Activated CD4-positive, alpha-beta T cell treated with anti-CD3 and anti-CD28 coated beads, Interleukin-2, amount 10 ng/mL, durations not matched to agents 7 days and 5 days (primary cell): ENCODE measurements at places on chromosomes 6 and 20.

- no peak for DNase-seq
Measured at GRCh38 chr20:19284400-19285178, 72.1 kb downstream of the SLC24A3 start.

DNA sequence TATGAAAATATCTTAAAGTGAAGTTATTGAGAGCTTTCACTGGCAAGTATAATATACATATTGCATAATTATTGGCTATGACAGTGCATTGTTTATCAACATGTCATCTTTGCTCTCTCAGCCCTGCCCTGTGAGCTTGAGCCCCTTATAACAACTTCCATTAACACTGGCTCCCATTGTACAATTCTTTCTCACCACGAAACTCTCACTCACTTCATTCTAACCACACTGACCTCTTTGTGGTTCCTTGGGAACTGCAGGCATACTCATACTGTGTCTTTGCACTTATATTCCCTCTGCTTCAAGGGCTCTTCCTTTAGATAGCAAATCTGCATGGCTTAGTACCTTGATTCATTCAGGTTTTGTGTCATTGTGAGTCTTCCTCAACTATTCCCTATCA lies 411.8 kb downstream of the CDKAL1 start:
- no peak for DNase-seq

- DNase-seq: peak; percentile 85
Measured at GRCh38 chr6:31737991-31738979, 1.5 kb upstream of the MSH5 start.

- DNase-seq: no peak
Measured at GRCh38 chr6:111239461-111239860, 152.2 kb downstream of the SLC16A10 start.

DNA sequence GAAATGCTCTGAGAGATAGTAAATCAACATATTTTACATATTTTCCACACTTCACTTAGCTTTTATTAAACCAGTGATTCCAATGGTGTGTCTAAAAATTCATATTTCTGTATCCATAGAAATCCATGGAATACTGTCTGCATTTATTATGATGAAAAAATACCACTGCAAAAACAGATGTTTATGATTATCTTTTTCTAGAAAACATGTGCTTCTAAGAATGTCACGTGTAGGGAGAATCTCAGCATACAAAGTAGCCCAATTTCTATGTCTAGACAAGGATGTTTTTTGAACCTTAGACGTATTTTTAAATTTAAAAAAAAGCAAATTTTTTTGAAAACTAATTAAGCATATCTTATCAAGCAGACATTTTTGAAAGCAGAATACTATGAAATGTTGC lies 622.4 kb downstream of the TENT5A start:
- no peak for DNase-seq

- no peak for DNase-seq
Measured at GRCh38 chr6:158608221-158608620, 36.3 kb downstream of the DYNLT1 start.

GRCh38 chr6:4359108-4359730 lies 223.8 kb upstream of the ECI2 start:
- DNase-seq: no peak

DNA sequence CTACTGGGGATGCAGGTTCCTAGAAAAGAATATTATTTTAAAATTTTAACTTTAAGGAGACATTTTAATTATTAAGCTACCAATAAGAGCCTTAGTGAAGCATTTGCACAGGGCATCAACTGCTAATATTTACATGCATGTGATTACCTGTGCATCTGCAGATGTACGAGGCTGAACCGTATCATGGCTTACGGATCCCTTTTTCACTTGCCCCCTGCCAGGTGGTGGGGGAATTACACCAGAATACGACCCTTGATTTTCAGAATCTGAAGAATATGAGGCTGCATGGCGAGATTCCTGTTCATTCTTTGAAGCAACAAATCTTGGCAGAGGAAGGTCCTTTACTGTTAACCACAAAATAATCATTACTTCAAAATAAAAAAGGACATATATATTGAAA lies 42.7 kb downstream of the REPS1 start:
- DNase-seq: no peak

DNA sequence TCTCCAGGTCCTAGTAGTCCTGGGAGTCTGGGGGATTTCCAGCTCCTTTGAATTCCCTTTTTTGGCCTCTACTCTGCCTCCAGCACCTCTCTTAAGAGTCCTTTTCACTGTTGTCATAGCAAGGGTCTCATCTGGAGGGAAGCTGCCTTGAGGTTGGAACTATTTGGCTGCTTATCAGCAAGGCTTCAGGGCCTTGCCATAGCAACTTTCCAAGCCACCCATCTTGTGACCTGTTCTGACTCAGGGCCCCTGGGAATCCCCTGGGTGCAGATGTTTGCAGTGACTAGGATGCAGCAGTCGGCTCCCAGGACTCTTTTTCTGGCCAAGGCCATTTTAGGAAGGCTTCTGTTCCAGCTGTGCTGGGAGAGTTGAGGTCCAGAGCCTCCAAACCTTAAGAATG lies 12.4 kb downstream of the PKIG start:
- no peak for DNase-seq

- peak; percentile 7 for DNase-seq
Measured at GRCh38 chr6:103122766-103123601, 1729.5 kb downstream of the GRIK2 start.

GRCh38 chr20:38169636-38170193 lies 4.6 kb upstream of the TGM2 start:
- no peak for DNase-seq

GRCh38 chr6:150697515-150697914 lies 97.8 kb downstream of the PLEKHG1 start:
- DNase-seq: no peak

DNA sequence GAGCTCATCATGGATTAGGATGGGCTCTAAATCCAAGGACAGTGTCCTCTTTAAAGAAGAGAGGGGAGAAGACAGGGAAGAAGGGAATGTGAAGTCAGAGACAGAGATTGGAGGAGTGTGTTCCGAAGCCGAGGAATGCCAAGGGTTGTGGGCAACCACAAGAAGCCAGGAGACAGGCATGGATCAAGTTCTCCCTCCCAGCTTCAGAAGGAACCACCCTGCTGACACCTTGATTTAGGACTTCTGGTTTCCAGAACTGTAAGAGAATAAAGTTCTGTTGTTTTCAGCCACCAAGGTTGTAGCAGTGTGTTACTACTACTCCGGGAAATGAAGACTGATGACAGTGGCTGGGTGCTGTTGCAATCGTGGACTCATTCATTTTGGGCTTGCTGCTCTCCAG lies 120.1 kb downstream of the RPS12 start:
- DNase-seq: no peak

DNA sequence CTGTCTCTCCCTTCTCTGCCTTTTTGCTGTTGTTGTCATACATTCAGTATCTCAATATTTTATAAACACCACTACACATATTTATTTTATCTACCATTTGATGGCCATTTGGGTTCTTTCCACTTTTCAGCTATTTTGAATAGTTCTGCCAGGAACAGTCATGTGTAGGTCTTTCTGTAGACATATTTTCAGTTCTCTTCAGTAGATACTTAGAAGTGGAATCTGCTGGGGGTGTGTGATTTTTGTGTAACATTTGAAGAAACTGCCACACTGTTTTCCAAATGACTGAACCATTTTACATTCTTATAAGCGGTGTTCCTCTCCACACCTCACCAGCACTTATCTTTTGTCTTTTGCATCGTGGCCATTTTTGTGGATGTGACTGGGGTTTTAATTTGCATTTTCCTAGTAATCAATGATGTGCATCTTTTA lies 197.7 kb downstream of the ARID1B start:
- no peak for DNase-seq

DNA sequence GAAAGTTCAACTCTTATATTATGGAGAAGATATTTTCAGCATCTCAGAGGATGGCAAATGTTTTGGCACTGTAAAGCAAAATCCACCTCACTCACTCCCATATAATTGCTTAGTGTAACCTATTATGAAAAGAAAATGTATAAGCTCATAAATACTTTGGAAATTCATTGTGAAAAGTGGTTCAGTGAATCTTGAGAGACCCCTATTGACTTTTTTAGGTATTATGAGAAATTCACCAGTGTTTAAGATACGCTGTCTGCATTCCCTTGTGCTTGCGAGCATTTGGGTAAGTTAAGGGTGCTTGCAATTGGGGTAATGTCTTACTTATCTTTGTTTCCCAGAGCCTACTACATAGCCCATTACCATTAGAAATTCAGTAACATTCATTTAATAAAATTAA lies 66.3 kb upstream of the BMP5 start:
- DNase-seq: no peak

GRCh38 chr6:1049900-1050299 lies 262.0 kb upstream of the FOXQ1 start:
- no peak for DNase-seq

DNA sequence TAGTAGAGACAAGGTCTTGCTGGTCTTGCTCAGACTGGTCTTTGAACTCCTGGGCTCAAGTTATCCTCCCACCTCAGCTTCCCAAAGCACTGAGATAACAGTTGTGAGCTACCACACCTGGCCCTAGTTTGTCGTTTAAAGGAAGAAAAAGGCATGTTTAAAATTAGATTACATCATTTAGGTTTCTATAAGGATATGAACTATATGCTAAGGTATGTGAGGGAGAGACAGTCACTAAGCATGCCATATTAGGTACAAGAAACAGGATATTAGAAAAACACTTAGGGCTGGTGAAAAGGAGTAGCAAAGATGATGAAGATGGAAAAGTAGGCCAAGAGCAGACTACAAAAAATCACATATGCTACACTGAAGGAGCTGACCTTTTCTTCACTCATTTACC lies 106.4 kb downstream of the ASCC3 start:
- DNase-seq: no peak

- DNase-seq: no peak
Measured at GRCh38 chr6:137676888-137677287, 182.7 kb upstream of the OLIG3 start.

GRCh38 chr6:105601541-105602236 lies 198.8 kb upstream of the PREP start:
- peak; percentile 16 for DNase-seq

DNA sequence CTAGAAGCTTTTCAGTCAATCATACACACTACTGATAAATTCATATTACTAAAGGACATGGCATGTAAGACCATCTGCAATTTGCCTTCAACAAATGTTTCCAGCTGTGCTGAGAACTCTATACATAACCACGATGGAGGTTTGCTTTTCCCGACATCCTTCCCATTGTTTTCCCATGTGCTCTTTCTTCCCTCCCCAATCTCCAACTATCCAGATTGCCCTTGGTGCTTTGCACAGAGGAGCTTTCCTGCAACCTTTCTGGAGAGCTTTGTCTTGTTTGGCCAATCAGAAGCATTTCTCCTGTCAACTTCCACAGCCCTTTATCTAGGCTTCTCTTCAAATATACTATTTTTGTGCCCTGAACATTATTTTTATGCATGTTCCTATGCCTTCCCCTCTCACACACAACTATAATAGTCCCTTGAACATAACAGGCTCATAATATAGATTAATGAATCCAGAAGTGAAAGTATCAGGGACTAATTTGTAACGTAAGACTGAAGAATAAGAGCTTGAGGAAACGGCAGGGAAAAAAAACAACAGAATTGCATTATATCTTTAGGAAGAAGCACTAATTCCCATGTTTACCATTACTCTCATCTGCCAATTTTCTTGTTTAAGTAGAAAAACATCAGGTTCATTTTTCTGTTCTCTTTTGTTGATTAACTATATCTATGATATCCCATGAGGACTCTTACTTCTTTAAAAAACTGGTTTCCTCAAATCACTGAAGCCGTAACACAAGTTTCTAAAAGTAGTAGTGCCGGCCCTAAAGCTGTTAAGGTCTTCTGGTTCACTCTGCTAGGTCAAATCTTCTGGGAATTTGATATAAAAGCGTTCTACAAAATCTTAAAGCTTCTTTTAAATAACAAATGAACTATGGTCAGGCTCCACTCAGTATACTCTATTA lies 20.1 kb downstream of the SMLR1 start:
- DNase-seq: no peak

DNA sequence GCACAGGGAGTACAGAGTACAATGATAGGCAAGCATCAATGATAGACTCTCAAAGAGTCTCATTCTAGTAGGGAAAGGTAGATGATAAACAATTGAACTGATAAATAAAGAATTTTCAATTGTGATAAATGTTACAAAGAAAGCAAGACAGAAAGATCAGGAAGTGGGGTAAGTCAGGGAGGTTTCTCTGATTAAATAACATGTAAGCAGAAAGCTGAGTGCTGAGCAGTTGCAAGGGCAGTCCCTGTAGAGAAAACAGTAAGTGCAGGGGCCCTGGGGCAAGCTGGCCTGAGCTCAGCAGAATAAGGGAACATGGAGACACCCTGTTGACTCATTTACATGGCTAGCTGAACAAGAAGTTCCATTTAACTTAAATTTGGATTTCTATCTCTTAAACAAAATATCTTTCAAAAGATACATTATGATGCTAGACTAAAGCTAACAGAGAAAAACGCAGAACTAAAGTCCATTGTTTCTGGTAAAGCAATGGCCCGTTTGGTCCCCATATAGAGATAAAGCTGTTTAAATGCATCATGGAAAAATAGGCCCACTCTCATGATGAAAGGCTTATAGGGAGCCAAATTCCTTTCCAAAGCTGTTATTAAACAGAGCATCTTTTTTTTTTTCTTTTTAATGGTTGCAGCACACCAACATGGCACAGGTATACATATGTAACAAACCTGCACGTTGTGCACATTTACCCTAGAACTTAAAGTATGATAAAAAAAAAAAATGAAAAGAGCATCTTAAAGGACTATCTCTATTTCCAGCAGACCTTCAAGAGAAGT lies 5.3 kb upstream of the TNFAIP3 start:
- no peak for DNase-seq

DNA sequence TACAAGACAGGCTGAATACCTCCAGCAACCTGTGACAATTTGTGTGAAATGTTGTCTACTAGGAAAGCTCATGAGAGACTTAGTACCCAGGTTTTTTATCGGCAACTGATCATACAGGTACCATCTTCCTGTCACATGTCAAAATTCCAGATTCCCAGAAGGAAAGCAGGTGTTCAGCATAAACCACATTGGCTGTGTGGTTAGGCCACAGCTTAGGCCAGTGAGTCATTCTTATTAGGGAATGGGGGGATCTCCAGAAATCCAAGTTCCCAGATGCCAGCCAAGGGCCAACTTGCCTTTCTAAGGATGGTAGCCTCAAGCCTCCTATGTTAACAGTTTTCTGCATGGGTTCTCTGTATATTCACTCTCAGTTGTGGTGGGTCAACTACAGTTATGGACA lies 65.9 kb downstream of the FAM184A start:
- DNase-seq: no peak

GRCh38 chr6:391559-392440 lies at the start of gene IRF4:
Gene IRF4, plus strand, starts transcription at chr6:391752. Its CDS starts 1,401 bp downstream, at chr6:393153.
- peak; percentile 70 for DNase-seq

GRCh38 chr6:89057759-89058158 lies 22.8 kb upstream of the PNRC1 start:
- no peak for DNase-seq

- DNase-seq: no peak
Measured at GRCh38 chr20:43744966-43745730, 18.3 kb upstream of the GTSF1L start.

DNA sequence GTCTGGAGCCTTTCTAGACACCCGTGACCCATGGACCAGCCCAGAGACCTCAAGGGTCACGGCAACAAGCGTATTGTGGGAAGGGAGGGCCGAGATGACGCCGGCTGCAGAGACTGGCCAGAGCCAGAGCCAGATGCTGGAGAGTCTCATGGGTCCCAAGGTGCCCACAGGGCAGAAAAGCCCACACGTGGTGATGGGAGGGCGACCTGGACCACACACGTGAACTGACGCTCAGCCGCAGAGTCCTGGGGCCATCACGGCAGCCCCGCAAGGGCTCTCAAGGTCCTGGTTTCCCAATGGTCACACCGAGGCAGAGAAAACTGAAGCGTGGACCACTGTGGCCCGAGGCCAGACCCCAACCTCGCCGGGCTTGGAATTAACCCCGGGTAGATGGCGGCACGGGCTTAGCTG lies 92.6 kb downstream of the YTHDF1 start:
- no peak for DNase-seq

GRCh38 chr20:38514947-38515346 lies 42.3 kb downstream of the RALGAPB start:
- no peak for DNase-seq
